Activated T-cell treated with anti-CD3 and anti-CD28 coated beads, Interleukin-2, amount 50 U/mL, for 72 hours (primary cell): ENCODE measurements at places on chromosomes 5 and 9. TPM values are rescaled to one million over a fixed set of nuclear protein-coding genes. Genes with fewer than 3 reads are reported as not detected.

DNA sequence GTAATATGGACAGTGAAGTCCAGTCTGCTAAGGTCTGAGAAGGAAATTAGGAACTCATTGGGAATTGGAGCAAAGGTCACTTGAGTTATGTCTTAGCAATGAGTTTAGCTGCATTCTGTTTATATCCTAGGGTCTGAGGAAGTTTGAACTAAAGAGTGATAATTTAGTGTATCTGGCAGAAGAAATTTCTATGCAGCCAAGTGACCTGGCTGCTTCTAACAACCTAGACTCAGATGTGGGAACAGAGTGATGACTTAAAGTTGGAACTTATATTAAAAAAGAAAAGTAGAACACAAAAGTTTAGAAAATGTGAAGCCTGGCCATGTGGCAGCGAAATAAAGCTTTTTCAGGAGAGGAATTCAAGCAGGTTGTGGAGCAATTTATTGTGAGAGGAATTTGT is 106.2 kb downstream of the PRDM9 start:
- no peak for DNase-seq

DNA sequence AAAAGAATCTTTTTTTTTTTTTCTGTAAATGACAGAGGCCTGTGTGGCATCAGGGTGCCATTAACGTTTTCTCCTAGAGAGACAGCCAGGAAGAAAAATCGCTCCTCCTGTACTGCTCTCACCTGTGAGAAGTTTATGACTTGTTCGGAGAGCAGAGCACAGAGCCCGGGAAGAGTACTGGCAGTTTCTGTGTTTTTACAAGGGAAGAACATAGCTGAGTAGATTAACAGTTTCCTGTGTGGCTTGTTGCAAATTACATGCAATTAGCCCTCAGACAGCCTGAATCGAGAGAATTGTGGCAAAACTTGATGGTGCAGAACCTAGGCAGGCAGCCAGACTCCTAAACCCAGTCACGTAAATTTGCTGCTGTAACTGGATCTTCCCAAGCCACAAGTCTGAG is 32.1 kb downstream of the PRKACG start:
- DNase-seq, result no peak

GRCh38 chr5:3336666-3337065 is 259.0 kb upstream of the IRX1 start:
- no peak for DNase-seq

The PCDHA2 gene
- total RNA-seq, result not detected

The MUSK gene
- not detected for total RNA-seq

GRCh38 chr5:16065831-16066230 is 113.8 kb downstream of the MARCHF11 start:
- no peak for DNase-seq

The SPATA31D4 gene
- not detected for total RNA-seq

GRCh38 chr9:13082796-13083195 is 196.7 kb downstream of the MPDZ start:
- no peak for DNase-seq
